ENCODE measurements at places on chromosomes 12 and 14. TPM values are rescaled to one million over a fixed set of nuclear protein-coding genes. Genes with fewer than 3 reads are reported as not detected.

DNA sequence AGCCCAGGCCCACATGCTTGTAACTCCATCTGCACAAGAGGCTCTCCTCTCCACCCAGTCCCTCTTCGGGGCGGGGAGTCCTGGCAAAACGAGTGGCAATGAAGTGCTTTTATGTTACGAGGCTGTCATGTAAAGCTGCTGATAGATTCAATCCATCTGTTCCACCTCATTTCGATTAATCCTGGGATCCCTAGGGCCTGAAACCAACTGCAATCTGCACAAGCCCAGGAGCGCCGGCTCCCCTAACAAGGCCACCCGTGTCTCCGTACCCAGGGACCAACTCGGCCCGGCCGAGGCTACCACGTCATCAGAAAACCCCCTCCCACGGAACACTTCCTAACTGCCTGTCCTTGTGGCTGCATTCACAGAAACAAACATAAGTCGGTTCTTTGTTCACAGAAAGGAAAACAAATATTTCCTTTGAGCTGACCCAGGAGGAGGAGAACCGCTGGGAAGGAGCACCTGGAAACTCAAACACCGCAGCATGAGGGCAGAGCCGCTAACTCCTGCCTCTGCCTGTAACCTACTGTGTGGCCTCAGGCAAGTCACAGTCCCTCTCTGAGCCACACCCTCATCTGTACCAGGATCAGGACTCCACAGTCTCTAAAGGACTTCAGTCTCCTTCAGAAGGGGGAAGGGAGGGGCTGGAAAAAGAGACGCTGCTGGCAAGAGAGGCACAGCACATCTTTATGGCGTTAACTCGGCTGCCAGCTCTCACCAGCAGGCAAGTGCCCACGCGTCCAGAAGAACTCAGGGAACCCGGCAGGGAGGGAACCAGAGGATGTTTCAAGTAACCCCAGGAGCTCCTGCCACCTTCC is 47.8 kb downstream of the CCDC88C start:
- H3K4me1 ChIP-seq = no peaks in the 10 kb centered on the region
- DNase-seq = no peak
- H3K36me3 ChIP-seq = no peaks in the 10 kb centered on the region
- H3K4me3 ChIP-seq = no peak overlapping the region
- no peak overlapping the region for H3K27ac ChIP-seq
- H3K27me3 ChIP-seq = peaks cover 4% of the 10 kb centered on the region

DNA sequence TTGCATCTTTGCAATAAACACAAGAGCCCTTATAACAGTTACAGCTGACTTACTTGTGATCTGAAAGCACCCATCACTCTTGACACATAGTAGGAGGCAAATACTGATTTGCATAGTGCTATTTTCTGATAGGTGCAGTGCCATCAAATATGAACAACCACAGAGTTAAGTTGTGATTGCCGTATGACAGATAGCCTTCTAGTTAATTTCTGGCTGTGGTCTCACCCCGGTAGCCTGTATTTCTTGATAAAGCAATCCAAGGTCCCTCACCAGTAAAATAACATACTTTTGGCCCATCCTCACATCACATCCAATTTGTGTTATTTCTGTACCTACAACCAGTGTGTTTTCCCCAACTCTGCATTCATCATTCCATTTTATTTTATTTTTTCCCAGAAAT is 23.3 kb upstream of the STYK1 start:
- peaks cover 36% of the 10 kb centered on the region for H3K36me3 ChIP-seq
- no peaks in the 10 kb centered on the region for H3K27me3 ChIP-seq
- no peaks in the 10 kb centered on the region for H3K4me1 ChIP-seq
- no peak for DNase-seq
- H3K27ac ChIP-seq = no peak overlapping the region
- no peak overlapping the region for H3K4me3 ChIP-seq

DNA sequence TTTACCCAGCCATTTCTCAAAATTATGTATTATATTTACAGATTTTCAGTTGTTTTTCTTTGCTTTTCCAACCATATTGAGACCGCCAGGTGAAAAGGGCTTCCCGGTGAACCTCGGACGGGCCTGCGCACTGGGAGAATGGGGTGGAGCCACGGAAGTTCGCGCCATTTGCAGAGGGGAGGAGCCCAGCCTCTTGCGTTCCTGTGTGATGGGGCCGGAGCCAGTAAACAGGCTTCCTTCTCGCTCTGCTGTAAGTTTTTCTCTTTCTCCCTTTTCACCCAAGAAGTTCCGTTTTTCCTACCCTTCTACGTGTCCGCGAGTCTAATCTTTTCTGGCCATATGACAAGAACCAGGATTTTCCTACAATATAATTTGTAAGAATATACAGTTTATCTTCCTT is 1108.8 kb upstream of the SEL1L start:
- no peaks in the 10 kb centered on the region for H3K27me3 ChIP-seq
- H3K27ac ChIP-seq = no peak overlapping the region
- no peak for DNase-seq
- no peaks in the 10 kb centered on the region for H3K4me1 ChIP-seq

DNA sequence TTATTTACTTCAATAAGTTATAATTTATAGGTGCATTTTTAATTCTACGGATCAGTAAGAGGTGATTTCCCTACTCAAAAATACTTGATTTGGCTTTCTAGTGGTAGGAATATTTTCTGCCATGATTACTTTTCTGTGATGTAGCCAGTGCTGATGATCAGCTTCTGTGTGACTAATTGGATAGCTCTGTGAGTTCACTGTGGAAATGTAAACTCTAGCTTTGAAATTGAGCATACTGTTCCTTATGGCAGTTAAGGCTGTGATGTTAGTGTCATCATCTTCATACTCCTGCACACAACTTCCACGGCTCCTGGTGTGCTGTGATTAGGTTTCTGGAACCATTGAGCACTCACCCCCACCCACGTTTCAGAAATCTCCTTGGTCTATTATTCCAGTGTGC is 48.2 kb downstream of the PLEKHA5 start:
- H3K27me3 ChIP-seq = no peaks in the 10 kb centered on the region
- peak; percentile 79 for DNase-seq
- peaks cover 5% of the 10 kb centered on the region for H3K4me1 ChIP-seq

The SDSL gene
- 6.3 TPM for total RNA-seq

The KLRC2 gene
- total RNA-seq = not detected

The RERG gene
- total RNA-seq = not detected

GRCh38 chr14:66359500-66359899 is 126.7 kb upstream of the CCDC196 start:
- no peaks in the 10 kb centered on the region for H3K36me3 ChIP-seq
- H3K27me3 ChIP-seq = no peaks in the 10 kb centered on the region
- H3K4me3 ChIP-seq = no peak overlapping the region
- peak; percentile 64 for DNase-seq

The A2M gene
- 0.56 TPM for total RNA-seq

GRCh38 chr12:25960143-25960542 is 1.7 kb downstream of the RASSF8 start:
- peak overlapping the region; percentile 94 for H3K4me3 ChIP-seq
- DNase-seq = peak; percentile 28
- H3K27ac ChIP-seq = peak overlapping the region; percentile 67
- no peaks in the 10 kb centered on the region for H3K27me3 ChIP-seq
- H3K4me1 ChIP-seq = peaks cover 3% of the 10 kb centered on the region

DNA sequence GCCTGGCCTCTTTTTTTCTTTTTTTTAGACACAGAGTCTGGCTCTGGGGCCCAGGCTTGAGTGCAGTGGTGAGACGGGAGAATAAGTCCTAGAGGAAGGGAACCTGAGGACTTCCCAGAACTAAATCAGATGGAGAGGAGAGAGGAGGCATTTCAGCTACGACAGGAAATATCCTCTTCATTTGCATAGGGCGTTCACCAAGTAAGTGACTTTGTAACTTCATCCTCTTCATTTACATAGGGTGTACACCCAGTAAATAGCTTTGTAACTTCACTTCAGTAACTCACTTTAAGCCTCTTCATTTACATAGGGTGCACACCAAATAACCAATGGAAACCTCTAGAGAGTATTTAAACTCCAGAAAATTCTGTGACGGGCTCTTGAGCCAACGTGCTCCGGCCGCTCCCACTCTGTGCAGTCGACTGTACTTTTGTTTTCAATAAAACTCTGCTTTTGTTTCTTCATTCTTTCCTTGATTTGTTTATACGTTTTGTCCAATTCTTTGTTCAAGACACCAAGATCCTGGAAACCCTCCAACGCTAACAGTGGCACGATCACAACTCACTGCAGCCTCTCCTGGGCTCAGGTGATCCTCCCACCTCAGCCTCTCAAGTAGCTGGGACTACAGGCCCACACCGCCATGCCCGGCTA is 21.4 kb upstream of the ANKRD9 start:
- H3K27ac ChIP-seq = no peak overlapping the region
- H3K4me1 ChIP-seq = no peaks in the 10 kb centered on the region
- no peak for DNase-seq
- H3K36me3 ChIP-seq = no peaks in the 10 kb centered on the region

The SOX5 gene
- total RNA-seq = 11.9 TPM

The POC1B gene
- total RNA-seq = 13.3 TPM

- no peak for DNase-seq
- H3K4me1 ChIP-seq = no peaks in the 10 kb centered on the region
- H3K36me3 ChIP-seq = no peaks in the 10 kb centered on the region
- H3K27ac ChIP-seq = no peak overlapping the region
Observed at GRCh38 chr12:24767016-24767415, 181.9 kb downstream of the BCAT1 start.

DNA sequence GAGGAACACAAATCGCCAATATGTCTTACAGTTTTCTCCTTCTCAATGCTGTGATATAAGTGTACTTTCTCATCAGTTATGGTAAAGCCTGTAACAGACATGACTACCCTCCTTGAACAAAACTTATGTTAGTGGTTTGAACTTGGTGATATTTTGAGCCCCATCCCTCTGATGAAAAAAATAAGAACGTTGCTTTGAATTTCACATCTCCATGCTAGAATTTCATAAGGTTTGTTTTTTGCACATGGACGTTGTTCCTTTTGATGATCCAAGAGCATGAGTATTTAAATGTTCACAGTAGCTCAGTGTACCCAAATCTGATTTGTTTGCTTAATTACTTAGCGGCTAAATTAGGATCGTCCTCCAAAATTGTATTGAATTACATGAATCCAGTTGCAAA is at the start of gene SLC15A5:
TSS of gene SLC15A5 (minus strand) at position 101 of the 400 bp plus-strand sequence. CDS start at position 101, 0 bp downstream.
- no peak within 1 kb of the TSS for H3K27ac ChIP-seq
- H3K4me1 ChIP-seq = no peaks in the 10 kb centered on the region
- H3K36me3 ChIP-seq = no peaks in the 10 kb centered on the region
- H3K4me3 ChIP-seq = no peak within 1 kb of the TSS
- DNase-seq = no peak

- H3K27me3 ChIP-seq = no peaks in the 10 kb centered on the region
- DNase-seq = no peak
- no peak overlapping the region for H3K4me3 ChIP-seq
- no peaks in the 10 kb centered on the region for H3K36me3 ChIP-seq
- H3K27ac ChIP-seq = no peak overlapping the region
Observed at GRCh38 chr12:39405580-39405979, 37.3 kb downstream of the KIF21A start.

DNA sequence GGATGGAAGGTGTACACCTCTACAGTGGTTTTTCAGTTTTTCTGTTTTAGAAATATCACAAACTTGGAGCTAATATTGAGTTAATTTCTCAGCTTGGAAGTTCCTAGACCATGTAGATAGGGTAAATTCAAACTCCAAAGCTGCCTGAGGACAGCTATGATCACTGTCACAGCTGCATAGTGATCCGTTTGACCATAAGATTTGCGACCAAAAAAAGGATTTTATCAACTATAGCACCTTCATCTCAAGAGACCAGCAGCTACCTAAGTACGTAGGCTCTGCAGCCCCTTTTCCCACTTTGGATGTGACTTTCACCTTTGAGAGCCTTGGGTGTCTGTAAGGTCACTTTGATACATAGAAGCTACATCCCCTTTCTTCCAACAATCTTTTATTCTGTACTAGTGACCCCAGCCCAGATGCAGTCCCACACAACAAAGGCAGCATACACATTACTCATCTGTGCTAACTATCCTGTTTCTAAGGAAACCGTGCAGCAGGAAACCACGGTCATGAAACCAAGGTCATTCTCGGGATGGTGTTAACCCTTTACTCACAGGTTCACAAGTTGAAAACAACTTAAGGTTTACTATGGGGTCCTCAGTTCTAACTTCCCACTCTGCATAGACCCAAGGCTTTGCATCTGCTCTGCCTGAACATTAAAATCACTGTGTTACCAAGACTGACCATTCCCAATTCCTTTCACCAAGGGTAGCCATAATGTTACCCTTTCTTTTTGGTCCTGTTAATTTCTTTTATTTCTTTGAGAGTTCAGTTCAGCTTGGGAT is 75.4 kb downstream of the IFT81 start:
- H3K4me3 ChIP-seq = no peak overlapping the region
- no peak overlapping the region for H3K27ac ChIP-seq
- no peaks in the 10 kb centered on the region for H3K27me3 ChIP-seq
- peak; percentile 78 for DNase-seq
- peaks cover 6% of the 10 kb centered on the region for H3K36me3 ChIP-seq

DNA sequence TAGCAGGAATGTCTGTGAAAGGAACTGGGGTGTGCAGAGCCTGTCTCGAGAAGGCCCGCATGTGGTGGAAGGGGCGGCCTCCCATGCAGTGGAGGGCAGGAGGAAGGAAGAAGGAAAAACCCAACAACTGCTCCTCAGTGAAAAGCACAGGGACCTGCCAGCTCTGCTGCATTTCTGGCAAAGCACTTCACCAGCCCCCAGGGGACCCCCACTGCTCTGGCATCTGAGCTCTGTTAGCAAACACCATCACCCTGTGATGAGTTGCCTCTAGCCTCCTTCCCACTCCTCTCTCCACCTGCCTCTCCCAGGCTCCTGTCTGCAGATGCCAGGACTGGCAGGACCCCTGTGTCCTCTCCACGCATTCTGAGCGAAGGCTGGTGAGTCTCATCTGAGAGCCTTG is 69.0 kb upstream of the DDX11 start:
- no peaks in the 10 kb centered on the region for H3K36me3 ChIP-seq
- H3K4me1 ChIP-seq = peaks cover 11% of the 10 kb centered on the region
- no peak for DNase-seq
- H3K4me3 ChIP-seq = no peak overlapping the region
- H3K27ac ChIP-seq = no peak overlapping the region
- peaks cover 1% of the 10 kb centered on the region for H3K27me3 ChIP-seq

GRCh38 chr12:27162229-27162537 is 79.8 kb upstream of the C12orf71 start:
- H3K27me3 ChIP-seq = no peaks in the 10 kb centered on the region
- no peaks in the 10 kb centered on the region for H3K4me1 ChIP-seq
- H3K27ac ChIP-seq = no peak overlapping the region
- no peaks in the 10 kb centered on the region for H3K36me3 ChIP-seq

The LRTM2 gene
- not detected for total RNA-seq

DNA sequence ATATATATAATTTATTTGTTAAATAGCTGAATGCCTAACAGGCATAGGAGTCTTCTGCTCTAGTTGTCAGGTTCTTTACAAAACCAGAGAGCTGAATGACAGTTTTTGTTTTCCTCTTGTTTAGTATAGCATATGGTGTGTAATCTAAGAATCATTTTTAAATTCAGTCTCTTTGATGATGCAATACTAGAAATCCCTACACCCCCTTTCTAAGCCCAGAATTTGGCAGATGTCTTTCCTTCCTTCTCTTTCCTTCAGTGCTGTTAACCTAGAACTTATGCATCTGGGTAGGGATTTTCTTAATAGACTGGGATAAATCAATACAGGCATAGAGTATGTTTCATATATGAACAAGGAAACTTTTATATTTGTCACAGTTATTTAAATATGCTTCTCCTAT is 198.1 kb downstream of the KCNH5 start:
- no peaks in the 10 kb centered on the region for H3K36me3 ChIP-seq
- no peaks in the 10 kb centered on the region for H3K27me3 ChIP-seq
- H3K27ac ChIP-seq = no peak overlapping the region
- H3K4me1 ChIP-seq = no peaks in the 10 kb centered on the region
- DNase-seq = peak; percentile 5
- no peak overlapping the region for H3K4me3 ChIP-seq

GRCh38 chr14:38950676-38951075 is 152.4 kb downstream of the SEC23A start:
- no peak overlapping the region for H3K4me3 ChIP-seq
- no peaks in the 10 kb centered on the region for H3K27me3 ChIP-seq
- no peak overlapping the region for H3K27ac ChIP-seq
- no peaks in the 10 kb centered on the region for H3K36me3 ChIP-seq

Data from IMR-90 (cell line).